ENCODE measurements at places on chromosomes 16 and 17.

DNA sequence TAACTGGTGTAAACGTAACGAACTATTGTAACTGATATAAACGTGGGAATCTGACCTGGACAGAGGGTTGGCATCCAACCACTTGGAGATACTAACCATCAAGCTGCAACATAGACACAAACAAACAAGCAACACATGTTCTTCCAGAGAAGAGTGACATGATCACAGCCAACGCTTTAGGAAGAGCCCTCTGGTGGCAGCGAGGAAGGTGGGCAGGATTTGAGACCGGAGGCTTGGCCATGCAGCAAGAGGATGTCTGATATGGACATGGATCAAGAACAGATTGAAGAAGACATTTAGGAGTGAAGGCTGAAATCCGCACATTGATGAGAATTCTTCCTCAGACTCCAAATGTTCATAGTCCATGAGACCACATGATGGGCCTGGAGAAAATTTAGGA lies 40.3 kb upstream of the TNRC6A start:
- DNase-seq = peak; percentile 43

DNA sequence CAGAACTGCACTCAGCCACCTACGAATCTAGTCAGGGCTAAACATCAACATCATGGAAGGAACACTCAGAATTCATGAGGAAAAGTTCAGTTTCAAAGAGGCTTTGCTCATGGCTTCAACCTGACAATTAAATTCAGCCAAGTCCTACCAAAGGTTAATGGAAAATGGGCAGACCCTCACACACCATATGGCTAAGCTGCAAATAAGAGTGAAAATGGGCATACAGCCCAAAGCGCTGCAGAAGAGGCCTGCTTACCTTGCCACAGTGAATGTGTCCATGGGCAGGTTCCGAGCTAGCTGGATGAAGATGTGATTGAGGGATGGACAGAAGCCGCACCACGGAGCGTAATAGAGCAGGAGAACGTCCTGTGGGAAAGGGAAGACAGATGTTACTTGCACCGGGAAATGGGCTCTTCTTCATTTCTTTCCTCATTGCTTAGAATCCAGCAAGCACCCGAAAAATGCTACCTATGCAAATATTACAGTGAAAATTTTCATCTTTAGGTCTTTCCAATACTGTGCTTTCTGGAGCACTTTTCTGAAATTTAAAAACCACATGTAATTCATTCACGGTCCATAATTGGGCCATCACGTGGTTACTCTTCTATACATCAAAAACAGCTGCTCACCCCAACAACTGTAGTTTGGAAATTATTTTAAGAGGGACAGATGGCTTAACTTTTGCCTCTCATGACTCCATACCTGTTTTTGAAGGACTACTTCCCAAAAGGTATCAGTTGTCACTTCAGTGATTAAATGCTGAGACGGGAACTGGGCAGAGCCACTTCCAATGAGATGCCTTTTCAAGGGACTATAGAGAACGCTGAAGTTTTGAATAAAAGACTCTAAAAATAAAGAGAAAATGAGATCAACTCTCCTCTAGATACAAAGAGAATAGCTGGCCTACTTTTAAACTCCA lies 19.6 kb downstream of the SNN start:
- DNase-seq = no peak

GRCh38 chr16:27531186-27531585 lies 18.5 kb downstream of the GTF3C1 start:
- DNase-seq = peak; percentile 26

GRCh38 chr17:34726536-34727384 lies 147.4 kb downstream of the TMEM132E start:
- DNase-seq = no peak

GRCh38 chr16:58105631-58106030 lies 23.6 kb downstream of the CFAP20 start:
- no peak for DNase-seq

DNA sequence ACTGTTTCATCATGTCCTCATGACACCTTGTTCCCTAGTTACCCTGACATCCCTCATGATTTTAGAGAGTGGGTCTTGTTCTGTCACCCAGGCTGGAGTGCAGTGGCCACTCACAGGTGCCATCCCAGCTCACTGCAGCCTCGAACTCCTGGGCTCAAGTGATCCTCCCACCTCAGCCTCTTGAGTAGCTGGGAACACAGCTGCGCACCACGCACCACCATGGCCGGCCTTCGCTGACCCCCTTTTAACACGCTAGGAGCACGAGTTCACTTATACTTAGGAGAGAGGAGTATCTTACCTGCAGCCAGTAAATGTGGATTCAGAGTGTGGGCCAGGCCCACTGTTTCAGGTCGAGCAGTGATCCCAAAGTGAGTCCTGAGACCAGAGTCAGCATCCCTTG lies 21.4 kb downstream of the NT5M start:
- no peak for DNase-seq

DNA sequence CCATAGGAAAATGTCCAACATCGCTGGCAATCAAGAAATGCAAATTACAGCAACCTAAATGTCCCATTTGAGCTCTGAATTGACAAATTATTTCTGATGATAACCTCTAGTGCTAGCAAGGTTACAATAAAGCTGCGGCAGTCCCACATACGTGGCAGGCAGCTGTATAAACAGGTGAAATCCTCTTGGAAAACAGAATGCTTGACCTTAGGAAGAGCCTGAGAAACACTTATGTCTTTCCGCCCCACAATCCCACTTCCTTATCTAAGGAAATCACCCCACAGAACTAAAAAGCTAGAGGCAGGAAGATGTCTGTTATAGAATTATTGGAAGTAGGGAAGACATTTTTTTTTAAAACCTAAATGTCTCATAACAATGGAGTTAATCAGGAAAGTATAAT lies 154.3 kb downstream of the KATNIP start:
- no peak for DNase-seq

DNA sequence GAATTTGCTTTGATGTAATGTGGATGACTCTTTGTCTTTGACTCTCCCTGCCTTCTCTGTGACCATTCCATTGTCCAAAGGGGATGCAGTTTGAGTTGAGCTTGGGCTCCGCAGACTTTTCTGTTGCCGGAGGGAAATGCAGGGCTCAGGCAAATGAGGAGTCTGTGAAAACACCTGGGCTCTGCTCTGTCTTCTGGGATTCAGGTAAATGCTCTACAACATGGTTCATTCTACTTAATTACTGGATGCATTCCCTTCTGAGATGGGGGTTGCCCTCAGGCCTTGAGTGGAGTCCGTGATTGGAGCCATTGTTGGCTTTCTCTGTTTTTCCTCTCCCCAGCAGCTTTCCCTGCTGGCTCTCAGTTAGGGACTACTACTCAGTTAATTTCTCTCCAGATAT lies 26.4 kb upstream of the SPNS2 start:
- no peak for DNase-seq

DNA sequence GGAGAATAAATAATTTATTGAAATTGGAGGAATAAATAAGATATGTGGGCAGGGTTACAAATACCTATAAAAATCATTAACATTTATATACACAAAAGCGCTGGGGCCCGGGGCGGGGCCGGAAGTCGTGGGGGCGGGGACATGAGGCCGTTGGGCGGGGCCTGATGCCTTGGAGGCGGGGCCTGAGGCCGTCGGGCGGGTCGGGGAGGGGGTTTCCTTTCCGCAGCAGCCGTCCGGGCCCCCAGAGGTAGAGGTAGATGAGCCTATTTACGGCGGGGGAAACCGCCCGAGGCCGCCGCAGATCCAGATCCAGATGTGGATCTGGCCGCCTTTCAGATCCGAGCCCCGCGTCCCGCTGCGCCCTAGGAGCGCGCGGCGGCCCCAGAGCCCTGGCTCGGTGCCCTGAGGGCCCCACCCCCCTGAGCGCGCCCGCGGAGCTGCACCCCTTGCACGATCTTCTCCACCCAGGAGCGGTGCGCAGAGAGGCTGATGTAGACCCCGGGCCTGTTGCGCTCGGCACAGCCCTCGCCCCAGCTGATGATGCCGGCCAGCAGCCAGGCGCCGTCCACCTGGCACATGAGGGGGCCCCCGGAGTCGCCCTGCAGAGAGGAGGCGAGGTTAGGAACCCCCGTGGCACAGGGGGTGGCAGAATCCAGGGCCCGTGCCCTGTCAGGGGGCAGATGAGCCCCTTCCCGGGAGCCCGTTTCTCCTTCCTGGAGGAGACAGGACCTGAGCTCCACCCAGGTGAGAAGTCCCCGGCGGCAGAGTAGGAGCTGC lies 5.1 kb downstream of the PRSS22 start:
- DNase-seq = no peak

- no peak for DNase-seq
Observed at GRCh38 chr16:11665071-11665491, 3.2 kb upstream of the SNN start.

GRCh38 chr17:54840885-54841591 lies 59.6 kb upstream of the TOM1L1 start:
- no peak for DNase-seq

- DNase-seq = no peak
Observed at GRCh38 chr17:15954222-15954621, 9.3 kb downstream of the ADORA2B start.

DNA sequence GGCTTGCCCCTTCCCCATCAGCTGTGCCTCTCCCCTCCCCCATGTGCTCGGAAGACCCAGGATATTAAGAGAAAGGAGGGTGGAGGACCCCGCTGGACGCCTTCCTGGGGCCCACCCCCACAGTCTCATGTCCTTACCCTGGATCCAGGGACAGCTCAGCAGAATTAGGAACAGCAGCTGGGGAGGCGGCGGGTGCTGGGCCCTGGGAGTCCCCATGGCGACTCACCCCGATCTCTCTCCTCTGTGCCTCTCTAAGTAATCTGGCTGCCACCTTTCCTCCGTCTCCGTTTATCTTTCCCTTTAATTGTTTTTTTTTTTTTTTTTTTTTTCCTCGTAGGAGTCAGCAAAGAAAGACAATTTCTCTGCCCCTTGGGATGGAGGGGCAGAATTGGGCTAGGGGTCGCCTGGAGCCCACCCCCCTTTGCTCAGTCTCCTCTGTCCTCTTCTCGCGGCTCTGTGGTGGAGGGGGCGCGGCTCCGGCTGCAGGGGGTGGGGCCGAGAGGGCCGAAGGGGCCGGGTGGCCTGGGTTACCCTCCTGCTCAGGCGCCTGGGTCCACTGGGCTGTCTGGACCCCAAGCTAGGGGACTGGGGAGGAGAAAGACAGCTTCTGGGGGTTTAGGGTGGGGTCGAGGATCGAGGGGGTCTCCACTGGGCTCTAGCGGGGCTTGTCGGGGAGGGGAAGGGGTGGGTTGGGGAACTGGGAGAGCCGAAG lies 390 bp downstream of the SEZ6L2 start:
- DNase-seq = no peak

- DNase-seq = no peak
Observed at GRCh38 chr16:62720651-62721050, 684.4 kb upstream of the CDH8 start.

GRCh38 chr16:59484833-59485516 lies 750.9 kb upstream of the GOT2 start:
- no peak for DNase-seq

All from hematopoietic multipotent progenitor cell treated with erythropoietin and hydrocortisone succinate and interleukin-3 and kit ligand, for 6 days (in vitro differentiated cells).